ENCODE measurements at places on chromosomes 2 and 18.

- DNase-seq, result no peak
Observed at GRCh38 chr2:145290986-145291385, 771.1 kb upstream of the ZEB2 start.

GRCh38 chr18:25229920-25230319 lies 122.0 kb downstream of the ZNF521 start:
- peak; percentile 31 for DNase-seq

DNA sequence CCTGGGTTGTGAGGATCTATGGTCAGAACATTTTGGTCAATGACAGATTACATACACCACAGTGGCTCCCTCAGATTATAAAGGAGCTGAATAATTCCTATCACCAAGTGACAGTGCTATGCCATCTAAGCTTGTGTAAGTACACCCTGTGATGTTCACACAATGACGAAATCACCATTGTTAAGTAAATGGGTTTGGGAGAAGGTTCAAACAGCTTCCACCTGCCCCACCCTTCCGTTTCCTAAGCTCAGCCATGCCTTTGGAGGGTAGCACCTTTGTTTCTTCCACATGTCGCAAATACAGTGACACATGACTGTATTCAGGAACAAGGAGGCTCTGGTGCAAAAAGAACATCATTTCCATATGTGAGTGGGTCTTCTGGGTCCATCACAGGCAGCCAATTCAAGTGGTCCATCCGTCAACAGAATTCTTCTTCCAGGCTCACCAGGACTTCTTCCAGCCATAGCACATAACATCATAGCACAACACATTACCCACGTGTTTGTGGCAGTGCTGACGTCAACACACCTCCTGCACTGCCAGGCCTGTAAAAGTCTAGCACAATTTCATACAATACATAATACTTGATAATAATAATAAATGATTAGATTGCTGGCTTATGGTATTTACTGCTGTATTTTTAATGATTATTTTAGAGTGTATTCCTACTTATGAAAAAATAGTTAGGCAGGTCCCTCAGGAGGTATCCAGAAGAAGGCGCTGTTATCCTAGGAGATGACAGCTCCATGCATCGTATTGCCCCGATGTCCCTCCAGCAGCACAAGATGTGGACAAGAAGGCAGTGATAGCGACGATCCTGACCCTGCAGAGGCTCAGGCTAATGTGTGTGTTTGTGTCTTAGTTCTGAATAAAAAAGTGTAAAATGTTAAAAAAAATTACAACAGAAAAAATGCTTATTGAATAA lies 264.8 kb downstream of the ANAPC1 start:
- DNase-seq, result no peak

DNA sequence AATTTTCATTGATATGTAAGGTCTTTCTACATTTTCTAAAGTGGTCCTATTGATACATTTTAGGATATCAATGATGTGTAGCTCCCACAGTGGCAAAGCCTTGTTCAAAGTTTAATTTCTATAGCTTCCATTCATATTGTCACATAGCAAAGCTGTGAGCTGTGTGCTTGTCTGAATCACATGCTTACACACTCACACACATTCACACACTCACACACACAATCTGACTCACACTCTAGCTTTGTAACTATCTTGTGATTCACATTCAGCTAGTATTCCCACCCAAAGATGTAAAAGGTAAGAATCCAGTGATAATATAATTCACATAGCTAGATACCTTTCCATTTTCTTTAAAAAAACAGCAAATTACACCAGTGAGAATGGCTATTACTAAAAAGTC lies 58.7 kb downstream of the MAPRE2 start:
- DNase-seq, result no peak

GRCh38 chr2:115848192-115848591 lies 1405.8 kb downstream of the DPP10 start:
- DNase-seq, result no peak

DNA sequence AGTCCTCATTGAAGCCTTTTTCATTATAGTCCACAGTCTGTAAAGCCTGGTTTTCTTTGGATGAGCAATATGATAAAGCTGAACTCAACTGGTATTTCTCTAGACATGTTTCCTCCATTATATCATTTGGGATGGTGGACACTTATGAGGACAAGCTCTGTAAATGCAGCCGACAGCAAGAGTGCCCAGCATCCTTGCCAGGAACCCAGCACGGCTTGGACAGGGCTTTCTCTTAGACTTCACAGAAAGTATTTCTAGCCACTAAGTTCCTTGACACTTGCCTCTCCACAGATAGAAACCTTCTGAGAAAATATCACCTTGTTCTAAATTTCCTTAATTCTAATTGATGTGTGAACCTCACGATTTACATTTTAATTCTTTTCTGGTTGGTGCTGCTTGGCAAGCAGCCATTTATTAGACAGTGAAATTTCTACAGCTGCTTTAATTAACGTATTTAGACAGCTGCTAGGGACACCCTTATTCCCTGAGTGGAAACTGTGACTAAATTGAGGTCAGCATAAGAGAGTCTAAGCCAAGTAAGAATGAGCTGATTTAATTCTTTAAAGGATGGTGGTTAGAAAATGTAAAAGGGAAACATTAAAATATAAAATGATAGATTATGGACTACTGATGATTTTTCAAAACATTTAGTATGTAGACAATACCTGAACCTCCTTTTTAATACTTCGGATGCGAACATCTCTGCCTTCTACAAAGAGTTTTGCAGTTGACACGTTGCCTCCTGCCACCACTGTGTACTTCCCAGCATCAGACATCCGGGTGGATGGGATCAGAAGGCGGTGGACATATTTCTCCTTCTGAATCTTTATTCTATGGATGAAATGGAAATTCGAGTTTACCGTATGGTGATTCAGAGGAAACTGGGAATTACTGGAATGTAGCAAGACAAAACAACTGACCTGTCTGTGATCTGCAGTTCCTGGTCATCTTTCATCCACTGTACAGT lies 39.8 kb downstream of the TTN start:
- no peak for DNase-seq

DNA sequence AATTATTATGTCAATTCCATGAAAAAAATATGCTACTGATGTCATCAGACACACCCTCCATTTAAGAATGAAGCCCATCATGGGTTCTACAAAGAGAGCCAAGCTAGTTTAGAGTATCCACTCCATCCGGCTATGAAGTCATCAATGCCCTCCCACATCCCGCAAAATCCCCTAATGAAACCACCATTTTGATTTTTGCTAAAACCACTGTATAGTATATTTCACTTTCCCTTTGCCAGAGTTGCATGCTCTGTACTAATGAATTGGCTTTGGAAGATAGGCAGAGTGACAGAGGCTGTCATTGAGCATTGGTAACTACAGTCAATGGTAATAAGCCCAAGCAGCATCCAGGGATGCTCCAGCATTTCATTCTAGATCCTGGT lies 118.6 kb downstream of the ANKRD44 start:
- DNase-seq, result no peak

DNA sequence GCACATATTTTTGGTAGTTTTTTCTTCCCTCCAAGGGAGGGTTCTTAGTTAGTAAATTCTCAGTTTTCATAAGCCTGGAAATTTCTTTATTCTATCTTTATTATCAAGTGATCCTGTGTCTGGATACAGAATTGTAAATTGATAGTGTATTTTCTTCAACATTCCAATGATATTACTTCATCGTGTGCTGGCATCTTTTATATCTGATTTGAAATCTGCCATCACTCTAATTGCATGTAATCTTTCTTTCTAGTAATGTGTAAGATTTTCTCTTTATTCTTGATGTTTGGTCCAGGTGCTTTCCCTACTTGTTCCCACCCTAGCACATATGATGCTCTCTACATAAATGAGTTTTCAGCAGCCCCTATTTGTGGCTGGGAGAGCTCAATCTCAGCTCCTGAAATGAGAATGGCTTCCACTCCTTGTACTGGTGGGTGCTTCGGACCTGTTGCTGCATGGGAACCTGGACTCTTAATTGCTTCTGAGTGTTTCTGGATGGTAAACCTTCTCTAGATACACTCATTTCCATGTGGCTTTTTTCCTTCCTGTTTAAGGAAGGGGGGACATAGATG lies 102.7 kb downstream of the SMIM21 start:
- DNase-seq, result no peak

DNA sequence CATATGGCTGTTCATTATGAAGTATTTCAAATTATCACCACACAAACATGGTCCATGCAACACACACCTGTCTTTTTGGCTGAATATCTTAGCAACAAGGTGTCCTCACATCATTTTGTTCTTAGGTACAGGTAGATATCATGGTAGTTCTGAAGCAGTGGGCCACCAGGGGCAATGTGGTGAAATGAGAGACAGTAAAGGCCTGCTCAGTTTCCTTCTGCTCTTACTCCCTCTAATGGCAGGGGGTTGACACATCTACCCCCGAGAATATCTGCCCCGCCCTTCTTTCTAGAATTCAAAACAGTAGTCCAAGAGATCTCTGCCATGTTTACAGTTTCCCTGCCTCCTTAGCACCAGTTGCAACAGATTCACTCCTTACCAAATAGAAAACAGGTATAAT lies 147.0 kb upstream of the KLHL14 start:
- no peak for DNase-seq

DNA sequence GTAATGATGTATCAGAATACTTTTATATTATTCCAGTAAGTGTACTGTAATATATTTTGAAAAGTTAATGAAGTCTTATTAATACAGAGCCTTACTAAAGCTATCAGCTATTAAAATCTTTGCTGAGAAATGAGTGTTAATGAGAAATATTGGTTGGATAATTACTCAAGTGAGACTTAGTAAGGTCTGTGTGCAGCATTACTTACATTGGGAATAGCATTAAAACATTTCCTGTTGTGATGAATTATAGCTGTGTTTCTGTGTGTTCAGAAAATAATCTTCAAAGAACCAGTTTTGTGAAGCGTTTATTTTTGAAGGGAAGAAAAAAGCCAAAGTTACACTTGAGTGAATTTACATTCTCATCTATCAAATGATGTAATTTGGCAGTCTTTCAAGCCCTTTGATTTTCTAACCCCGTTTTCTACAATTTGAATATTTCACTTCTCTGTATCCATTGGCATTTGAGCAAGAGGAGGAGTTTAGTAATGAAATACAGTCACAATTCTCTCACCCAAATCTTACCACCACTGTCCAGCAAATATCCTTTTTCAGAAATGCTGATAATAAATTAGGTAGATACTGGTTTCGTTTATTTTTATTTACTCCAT lies 123.5 kb upstream of the BOD1L2 start:
- peak; percentile 2 for DNase-seq

DNA sequence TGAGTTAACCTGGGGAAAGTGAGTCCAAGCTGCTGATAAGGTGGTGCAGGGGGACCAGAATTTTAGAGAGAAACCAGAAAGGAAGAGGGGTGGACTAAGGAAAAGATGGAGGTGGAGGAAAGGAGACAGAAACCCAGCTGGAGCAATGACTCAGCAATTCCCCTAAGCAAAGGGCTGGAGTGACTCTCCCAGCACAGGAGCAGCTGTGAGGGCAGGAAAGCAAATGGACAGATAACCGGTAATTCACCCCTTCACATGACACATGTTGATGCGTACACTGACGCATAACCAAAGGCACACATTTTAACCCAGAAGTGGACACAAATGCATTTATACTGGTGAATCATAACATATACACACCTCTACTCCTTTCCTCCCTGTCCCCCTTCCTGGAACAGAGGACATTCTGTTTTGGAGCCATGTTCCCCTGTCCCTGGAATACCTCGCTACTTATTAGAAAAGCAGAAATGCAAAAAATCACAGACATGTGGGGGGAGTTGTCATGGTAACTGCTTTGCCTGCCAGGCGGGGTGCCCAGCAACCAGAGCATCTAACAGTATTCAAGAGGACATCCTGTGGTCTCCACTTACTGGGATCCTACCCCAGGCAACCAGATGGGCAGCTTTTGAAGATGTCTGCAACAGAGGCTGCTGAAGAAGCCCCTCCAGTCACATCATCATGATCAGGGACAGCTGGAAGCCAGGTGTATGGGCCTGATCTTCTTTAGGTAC lies 4.7 kb downstream of the CDK5R2 start:
- DNase-seq, result peak; percentile 31

DNA sequence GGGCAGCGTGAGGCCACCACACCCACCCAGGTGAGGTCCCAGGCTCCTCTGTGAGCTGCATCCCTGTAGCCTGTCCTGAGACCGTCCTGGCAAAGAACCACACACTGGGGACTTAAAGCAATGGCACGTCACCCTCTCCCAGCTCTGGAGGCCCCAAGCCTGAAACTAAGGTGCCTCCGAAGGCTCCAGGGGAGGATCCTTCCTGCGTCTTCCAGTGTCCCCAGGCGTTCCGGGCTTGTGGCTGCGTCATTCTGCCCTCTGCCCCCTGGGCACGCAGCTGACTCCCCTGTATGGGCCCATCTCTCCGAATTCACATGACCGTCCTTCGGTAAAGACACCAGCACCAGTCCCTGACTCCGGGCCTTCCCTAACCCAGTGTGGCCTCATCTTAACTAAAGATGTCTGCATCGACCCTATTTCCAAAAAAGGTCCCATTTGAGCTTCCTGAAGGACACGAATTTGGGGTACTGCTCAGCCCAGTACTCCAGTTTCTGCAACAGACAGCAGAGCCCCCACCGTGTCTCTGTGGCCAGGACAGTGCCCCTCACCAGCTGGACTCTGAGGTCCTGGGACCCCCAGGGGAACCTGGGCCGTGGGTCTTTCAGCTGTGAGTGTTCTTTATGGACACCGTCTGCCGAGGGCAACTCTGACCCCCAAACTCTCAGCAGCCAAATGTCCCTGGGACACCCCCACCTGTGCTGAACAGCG lies 75.2 kb upstream of the CTDP1 start:
- no peak for DNase-seq

GRCh38 chr18:8264861-8265411 lies 344.3 kb upstream of the RAB12 start:
- DNase-seq, result peak; percentile 56

- no peak for DNase-seq
Observed at GRCh38 chr2:155115846-155116245, 417.4 kb downstream of the KCNJ3 start.

DNA sequence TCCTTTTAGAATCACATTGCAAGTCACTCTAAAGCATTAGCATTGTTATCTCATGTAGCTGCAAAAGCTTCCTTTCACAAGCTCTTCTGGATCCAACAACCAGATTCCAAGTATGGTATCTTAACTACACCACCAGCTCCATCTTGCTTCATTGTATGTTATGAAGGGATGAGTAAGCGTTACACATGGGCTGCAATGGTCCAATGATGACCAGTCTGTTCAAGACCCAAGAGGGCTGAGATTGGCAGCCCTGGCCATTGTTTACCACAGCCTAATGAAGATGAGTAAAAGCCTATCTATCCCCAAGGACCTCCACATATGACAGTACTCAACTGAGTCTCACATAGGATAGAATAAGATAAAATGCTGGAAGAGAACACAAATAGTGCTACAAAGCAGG lies 6.3 kb downstream of the CFLAR start:
- DNase-seq, result no peak

GRCh38 chr2:137049518-137049917 lies 284.2 kb downstream of the THSD7B start:
- no peak for DNase-seq

DNA sequence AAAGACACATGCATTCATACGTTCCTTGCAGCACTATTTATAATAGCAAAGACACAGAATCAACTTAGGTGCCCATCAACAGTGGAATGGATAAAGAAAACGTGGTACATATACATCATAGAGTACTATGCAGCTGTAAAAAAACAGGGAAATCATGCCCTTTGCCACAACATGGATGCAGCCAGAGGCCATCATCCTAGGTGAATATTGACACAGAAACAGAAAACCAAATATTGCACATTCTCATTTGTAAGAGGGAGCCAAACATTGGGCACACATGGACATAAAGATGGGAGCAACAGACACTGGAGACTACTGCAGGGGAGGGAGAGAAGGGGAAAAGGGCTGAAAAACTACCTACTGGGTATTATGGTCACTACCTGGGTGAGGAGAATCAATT lies 73.5 kb downstream of the SESTD1 start:
- DNase-seq, result no peak

- no peak for DNase-seq
Observed at GRCh38 chr2:143422681-143423080, 293.5 kb downstream of the ARHGAP15 start.
